ENCODE measurements at places on chromosomes 13 and 19.

DNA sequence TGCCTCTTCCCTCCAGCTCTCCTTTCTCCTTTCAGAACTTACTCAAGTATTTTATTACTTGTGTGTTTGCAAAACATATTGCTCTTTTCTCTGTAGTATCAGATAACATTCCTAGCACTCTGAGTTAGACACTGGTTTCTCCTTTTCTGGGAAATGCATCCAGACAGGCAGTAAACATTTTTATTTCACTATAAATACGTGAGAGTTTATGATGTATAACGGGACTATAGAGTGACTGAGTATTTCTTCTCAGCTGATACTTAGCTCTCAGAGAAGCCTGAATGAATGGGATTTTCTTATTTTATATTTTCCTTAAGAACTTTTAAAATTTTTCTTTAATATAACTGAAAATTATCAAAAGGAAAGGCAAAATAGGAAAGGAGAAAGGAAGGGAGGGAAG, 211.2 kb upstream of the EDNRB start:
- no peak for DNase-seq

- DNase-seq, result no peak
These were observed 71.8 kb downstream of the TBC1D4 start for GRCh38 chr13:75410207-75410606.

- no peak for DNase-seq
These were observed 4.0 kb downstream of the FXYD3 start for GRCh38 chr19:35119578-35120155.

- DNase-seq, result no peak
These were observed 111.2 kb upstream of the CLDN10 start for GRCh38 chr13:95441326-95441725.

DNA sequence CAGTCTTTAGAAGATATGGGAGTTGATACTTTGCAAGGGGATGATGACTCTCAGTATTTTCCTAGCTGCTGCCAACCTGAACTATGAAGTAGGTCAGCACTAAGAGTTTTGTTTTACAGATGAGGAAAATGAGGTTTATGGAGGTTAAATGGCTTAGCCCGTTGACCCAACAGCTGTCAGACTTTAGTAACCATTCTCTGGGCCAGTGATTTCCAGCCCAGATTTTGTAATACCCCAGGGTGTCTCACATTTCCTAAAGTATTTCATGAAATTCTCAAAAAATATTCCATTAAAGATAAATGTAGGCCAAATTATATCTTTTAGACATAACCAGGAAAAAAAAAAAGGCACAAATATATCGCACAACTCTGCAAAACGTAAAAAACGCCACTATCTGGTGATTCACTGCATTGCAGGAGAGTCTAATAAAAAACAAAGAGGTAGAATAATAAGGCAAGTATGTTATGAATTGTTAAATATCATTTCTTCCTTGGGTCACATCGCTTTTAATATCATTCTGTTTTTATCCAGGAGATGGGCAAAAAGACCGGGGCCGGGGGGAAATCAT, 112.5 kb downstream of the DACH1 start:
- DNase-seq, result no peak

DNA sequence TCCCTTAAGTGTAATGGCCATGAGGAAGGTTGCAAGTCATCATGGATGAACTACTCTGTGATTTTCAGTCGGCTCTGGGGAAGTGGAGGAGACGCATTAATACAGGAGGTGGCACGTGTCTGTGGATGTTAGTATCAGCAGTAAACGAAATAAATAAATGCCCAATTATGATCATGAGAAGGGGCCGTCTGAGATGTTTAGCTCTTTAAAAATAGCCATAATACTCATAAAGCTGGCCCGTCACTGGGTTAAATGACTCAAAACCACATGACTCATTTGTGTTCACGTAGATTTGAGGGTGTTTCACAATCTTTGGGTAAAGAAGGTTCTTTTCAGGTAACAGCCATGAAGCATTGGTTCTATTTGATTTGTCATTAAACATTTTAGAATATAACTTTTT, 620.6 kb downstream of the GPC6 start:
- peak; percentile 44 for DNase-seq

- peak; percentile 32 for DNase-seq
These were observed 72.1 kb downstream of the LHFPL6 start for GRCh38 chr13:39530916-39531315.

GRCh38 chr13:65653613-65654012, 1576.5 kb downstream of the PCDH9 start:
- DNase-seq, result no peak

- no peak for DNase-seq
These were observed 361.5 kb upstream of the HTR2A start for GRCh38 chr13:47258384-47258783.

- peak; percentile 95 for DNase-seq
These were observed at the start of gene IZUMO1 for GRCh38 chr19:48746738-48747575. Gene IZUMO1, minus strand, starts transcription at chr19:48746909. Its CDS starts 1,050 bp downstream, at chr19:48745859.

- no peak for DNase-seq
These were observed 5.6 kb upstream of the AMH start for GRCh38 chr19:2243274-2244124.

DNA sequence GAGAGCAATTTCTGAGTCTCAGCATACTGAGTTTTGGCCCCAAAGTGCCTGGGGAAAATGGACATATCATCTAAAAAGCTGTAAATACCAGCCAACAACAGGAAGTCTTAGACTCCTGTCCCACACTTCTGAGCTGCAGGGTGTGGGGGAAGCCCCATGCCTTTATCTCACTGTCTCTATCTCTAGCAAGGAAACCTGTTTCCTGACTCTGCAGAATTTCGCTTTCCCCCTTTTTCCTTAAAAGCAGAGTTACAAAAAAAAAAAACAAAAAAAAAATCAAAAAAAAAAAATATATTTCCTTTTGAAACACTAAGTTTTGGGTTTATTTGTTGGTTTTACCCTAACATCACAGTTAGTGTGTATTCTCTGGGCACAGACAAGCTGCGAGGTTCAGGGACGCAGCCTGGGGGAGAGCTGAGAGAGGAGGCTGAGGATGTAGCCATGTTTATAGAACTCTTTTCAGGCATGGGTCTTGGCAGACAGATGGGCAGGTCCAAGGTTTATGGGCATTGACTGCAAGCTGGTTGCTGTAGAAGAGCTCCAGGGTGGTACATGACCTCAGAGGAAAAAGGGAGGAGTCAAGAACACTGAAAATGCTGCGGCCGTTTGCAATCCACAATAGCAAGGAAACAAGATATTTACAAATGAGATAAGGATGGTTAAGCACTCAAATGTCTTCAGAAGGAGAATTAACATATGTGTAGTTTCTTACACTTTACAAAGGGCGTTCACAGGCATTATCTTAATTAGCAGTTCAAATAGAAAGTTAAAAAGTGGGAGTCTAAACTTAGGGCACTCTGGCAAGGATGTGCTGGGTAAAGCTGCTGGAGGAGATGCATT, 4.9 kb downstream of the MBNL2 start:
- no peak for DNase-seq

- DNase-seq, result no peak
These were observed 23.2 kb upstream of the MAB21L1 start for GRCh38 chr13:35499676-35500075.

GRCh38 chr19:35404879-35405622, 34.2 kb downstream of the GPR42 start:
- peak; percentile 97 for DNase-seq

DNA sequence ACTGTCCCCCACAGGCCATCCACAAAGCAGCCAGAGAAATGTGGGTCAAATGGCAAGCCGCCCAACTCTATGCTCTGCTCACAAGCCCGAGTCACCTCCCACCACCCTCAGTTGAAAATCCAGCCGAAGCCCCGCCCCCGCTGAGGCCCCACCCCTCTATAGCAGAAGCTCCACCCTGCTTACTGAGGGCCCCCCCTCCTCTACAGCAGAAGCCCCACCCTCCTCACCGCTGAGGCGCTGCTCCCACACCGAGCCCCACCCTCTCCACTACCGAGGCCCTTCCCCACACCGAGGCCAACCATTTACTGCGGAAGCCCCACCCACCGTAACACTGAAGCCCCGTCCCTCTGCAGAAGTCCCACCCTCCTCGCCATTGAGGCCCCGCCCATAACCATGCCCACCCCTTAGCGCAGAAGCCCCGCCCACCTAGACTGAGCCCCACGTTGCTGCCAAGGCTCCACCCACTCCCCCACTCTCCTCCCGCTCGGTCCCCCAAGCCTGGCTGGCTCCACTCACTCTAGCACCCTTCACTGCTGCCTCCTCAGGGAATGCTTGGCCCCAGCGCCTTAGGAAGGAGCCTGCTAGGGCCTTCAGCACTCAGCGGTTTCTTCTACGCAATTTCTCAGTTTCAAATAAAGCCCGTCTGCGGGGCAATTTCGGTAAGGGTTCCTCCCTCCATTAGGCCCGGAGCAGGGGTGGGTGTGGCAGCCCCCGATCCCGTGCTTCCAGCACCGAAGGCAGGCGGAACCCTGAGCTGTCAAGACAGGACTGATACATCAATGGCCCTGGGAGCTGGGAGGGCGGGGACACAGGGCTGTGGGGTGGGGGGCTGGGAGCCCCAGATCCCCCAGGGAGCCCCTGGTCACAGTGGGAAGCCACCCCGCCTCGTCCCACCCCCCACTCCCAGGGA, 9.0 kb upstream of the MYDGF start:
- DNase-seq, result peak; percentile 19

- no peak for DNase-seq
These were observed 104.6 kb downstream of the SOX1 start for GRCh38 chr13:112171570-112171965.

DNA sequence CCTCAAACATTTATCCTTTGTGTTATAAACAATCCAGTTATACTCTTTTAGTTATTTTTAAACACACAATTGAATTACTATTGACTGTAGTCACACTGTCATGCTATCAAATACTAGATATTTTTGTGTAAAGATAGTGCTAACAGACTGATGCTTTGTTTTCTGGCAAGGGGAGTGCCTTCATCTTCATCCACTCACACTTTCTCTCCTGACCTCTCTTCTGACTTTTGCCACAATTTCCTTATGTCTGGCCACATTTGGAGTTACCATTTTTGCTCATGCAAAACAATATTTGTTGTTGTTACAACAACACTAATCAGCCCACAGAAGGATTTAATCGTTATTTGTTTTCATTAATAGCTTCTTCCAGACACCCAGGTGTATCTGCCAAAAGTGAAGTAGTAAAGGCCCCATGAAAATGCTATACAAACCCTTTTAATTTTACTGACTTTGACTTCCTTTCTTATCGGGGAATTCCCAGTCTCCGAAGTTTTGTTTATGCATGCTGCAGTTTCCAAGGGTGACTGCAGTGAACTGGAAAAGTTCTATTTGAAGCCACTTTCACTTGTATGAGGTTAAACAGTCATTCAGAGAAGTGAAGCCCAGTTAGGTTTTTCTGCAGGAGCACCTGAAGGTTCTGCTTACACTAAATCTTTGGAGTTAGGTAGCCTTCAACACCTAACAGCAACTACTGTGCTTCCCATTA, 66.1 kb upstream of the FRY start:
- DNase-seq, result peak; percentile 65

DNA sequence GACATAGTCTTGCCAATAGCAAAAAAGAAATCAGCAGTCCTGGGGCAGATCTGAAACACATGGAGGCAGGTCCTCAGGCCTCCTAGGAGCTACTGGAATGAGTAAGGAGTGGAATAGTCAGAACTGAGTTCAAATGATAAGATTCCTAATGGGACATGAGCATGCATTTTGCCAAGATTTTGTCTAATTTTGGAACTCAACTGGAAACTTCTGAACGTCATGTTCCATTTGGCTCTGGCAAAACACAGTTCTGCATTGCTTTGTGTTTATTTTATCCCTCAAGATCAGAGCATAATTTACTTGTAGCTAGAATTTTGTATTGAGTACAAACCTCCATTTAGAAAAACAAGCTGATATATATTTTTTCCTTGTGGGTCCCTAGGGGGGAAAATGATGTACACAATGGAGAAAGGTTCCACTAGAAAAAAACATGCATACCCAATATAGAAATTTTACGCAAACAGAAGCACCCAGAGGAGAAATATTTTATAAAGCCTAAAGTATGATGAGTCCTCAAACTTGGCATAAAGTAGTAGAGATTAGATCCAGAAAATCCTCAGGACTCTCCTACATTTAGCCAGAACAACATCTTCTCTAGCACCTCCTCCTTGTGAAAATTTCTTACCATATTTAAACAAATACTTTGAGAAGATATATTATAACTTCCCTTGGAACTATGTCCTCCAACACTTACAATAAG, 149.0 kb upstream of the SERP2 start:
- DNase-seq, result peak; percentile 84

DNA sequence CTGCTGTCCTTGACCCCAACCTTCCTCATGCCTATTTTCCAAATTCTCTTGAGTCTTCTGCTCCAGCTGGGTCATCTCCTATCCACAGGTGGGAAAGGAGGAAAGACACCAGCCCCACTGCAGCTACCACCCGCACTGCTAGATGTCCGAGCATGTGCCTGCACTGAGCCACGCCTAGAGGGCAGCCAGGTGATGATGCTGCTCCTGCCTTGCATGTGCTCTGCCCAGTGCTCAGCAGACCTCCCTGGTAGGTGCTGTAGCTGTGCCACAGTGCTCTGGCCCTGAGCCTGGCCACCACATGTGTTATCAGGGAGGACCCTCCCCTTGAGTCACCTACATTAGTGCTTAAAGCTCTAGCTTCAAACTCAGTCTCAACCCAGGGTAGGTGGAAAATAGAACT, 6.9 kb upstream of the CYSLTR2 start:
- no peak for DNase-seq

DNA sequence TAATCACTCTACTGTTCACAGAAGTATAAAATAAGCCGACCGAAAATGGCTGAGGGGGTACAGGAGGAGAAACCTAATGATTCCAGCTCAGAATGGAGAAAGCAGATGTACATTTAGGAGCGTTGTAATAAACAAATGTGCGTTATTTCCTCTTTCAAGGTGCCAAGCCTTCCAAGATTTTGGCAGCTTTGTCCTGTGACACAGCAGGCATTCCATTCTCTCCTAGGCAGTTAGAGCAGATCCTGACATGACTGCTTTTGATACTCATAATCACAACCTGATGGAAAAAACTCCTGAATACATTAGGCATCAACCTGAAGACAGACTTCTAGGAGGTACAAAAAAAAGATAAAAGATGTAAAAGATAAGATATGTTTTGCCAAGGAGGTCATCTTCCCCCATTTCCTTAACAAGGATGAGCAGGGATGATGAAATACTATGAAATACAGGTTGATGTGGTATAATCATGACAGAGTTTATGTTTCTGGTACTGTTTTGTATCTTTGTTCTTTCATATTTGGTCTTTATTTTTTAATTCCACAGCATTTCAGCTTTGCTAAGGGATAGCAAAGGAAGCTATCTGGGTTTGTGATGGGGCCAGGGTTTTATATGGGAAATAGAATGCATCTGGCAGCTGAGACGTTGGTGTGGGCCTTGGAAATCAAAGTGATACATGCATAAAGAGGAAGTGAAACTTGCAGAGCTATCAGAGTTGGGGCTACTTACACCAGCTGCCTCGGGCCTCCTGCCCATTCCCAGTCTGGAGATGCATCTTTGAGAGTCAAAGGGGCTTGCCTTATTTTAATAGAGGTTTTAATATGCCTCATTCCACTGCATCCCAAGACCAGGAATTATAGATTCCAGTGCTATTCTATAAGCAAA, 222.5 kb downstream of the OXGR1 start:
- no peak for DNase-seq

- DNase-seq, result no peak
These were observed 519 bp downstream of the ZNF551 start for GRCh38 chr19:57682226-57682766.

GRCh38 chr13:39773833-39774232, 118.4 kb downstream of the COG6 start:
- peak; percentile 30 for DNase-seq

GRCh38 chr13:94033830-94034642, 445.4 kb downstream of the DCT start:
- DNase-seq, result no peak

GRCh38 chr13:78971355-78972025, 312.5 kb upstream of the OBI1 start:
- DNase-seq, result no peak

- DNase-seq, result peak; percentile 25
These were observed 231.6 kb downstream of the SPRY2 start for GRCh38 chr13:80109303-80109702.
